ENCODE measurements at places on chromosomes 13 and 19.

DNA sequence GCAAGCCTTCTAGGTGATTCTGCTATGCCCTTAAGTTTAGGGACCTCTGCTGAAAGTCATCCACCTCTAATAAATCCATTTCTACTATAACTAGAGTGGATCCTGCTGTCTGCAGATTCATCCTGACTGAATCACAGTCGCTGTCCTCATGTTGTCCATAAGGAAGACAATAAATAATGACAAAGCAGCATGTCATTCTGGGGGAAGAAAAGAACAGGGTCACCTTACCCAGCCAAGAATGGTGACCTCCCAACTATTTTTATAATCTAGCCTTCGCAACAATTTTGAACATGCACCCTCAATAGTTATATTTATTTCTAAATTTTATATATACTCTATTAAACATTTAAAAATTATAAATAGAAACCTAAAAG lies 45.0 kb upstream of the UBE2L5 start:
- DNase-seq = no peak

DNA sequence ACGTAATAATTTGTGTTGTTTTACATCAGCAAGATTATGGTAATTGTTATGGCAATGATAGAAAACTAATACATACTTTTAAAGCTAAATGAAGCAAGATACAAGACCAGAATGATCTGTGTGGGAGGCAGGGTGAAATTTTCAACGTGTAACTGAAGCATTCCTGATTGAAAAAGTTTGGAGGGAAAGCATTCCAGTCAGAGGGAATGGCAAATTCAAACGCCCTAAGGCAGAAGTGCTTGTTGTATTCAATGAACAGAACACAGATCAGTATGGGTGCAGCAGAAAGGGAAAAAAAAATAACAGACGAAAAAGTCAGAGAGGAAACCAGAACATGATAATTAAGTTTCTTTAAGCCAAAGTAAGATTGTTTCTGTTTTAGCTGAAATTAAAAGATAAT lies 928.5 kb upstream of the SLITRK1 start:
- no peak for DNase-seq

GRCh38 chr13:82062772-82063171 lies 1721.8 kb upstream of the SPRY2 start:
- DNase-seq = no peak

GRCh38 chr13:106417467-106418110 lies 117.9 kb downstream of the EFNB2 start:
- no peak for DNase-seq

- no peak for DNase-seq
Measured at GRCh38 chr13:111302045-111302726, 18.3 kb upstream of the TEX29 start.

- DNase-seq = peak; percentile 69
Measured at GRCh38 chr19:45175515-45176345, 2.3 kb downstream of the TRAPPC6A start.

- DNase-seq = no peak
Measured at GRCh38 chr13:73136776-73137175, 78.0 kb downstream of the KLF5 start.

DNA sequence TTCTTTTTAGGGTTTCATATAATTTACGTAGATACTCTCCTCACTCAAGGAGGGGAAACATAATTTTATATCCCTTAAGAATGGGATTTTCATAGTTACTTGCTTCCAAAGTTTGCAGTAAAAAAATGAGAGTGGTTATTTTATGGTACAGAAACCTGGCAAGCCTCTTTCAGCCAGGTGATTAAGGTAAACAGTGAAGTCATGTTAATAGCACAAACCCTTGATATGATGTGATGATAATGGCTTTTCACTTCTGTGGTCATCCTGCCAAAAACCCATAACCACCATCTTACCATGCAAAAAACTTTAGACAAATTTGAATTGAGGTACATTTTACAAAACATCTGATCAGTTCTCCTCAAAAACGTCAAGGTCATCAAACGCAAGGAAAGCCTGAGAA lies 517.8 kb downstream of the SLITRK5 start:
- no peak for DNase-seq

DNA sequence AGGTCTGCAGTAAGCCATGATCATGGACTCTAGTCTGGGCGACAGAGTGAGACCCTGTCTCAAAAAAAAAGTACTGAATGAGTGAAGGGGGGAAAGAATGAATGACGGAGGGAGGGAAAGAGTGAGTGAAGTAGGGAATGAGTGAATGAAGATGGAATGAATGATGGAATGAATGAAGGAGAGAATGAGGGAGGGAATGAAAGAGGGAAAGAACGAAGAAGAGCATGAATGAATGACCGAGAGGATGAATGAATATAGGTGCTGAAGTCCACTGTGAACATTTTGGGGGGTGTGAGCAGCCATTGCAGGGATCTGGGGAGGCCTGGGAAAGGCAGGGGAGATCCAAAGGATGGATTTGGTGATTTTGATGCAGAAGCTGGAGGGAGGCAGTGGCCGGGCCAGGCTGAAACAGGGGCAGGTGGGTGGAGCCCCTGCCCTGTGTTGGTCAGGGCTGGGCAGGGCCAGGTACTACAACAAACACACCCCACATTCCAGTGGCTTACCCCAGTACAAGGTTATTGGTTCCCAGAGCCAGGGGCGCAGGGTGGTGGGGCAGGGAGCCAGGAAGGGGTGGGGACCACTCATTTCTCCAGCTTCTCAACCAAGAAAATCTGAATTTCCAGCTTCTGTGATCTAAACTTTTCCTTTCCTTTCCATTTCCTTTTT lies 14.3 kb downstream of the SLC27A1 start:
- no peak for DNase-seq

Measured in suppressor macrophage treated with lipopolysaccharide for 4 hours (primary cell).